Fibroblast of skin of abdomen (primary cell): ENCODE measurements at places on chromosomes 3 and 15.

DNA sequence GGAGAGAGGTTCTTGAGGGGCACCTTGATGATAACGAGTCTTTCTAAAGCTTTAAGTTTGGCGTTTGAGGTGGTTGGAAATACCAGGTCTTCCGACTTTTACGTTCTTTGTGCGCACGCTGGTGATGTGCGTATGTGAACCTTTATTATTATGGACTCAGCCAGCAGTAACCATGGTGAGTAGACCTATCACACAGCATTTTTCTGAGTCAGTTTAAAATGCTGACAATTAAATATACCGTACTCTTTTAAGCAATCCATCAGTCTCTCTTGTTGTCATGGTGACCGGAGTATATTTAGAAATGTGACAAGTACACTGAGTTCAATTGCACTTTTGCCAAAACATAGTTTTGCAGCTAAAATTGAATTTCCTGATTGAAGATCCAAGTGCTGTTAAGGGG lies 172.2 kb downstream of the LPP start:
- DNase-seq: no peak

DNA sequence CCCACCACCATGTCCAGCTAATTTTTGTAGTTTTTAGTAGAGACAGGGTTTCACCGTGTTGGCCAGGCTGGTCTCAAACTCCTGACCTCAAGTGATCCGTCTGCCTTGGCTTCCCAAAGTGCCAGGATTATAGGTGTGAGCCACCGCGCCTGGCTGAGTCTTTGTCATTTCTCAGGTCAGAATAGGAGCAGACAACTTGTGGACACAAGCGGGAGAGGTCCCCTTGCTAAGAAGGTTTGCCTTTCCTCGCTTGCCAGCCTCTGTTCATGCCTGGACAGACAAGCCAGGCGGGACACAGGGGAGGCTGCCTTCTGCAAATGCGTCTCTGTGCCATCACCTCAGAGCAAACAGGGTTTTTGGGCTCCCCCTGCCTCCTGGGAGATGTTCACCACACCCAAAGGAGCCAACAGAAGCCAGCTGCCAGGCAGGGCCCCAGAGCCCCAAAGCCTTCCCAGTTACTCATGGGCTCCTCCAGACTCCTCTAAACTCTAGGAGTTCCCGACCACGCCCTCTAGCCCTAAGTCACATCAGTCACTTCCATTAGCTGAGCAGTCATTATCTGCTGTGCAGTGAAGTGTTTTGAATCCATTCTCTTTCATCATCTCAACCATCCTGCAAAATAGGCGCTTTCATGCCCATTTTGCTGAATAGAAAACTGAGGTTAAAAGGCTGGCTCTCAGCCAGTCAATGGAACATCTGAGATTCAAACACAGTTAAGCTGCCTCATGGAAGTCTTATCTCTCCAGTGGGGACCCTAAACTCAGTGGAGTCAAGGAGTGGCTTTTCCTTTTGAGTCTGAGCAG lies 245.0 kb downstream of the UACA start:
- no peak for DNase-seq

DNA sequence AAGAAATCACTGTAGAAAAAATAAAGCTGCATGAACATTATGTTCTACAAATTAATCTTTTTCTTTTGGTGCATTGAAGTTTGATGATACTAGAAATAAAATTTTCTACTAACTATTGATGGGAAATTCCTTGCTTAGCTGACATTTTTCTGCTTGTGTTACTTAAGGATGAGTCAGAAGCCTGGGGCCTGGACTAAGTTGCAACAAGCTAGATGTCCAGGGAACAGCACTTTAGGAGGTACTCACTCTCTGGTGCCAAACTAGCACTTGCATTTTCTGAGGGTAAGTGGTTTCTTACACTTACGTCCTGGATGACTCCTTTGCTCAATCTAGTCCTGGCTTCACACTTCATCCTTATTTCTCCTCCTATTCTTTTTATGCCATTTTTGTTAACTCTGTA lies 945.1 kb downstream of the IGSF11 start:
- DNase-seq: peak; percentile 3

DNA sequence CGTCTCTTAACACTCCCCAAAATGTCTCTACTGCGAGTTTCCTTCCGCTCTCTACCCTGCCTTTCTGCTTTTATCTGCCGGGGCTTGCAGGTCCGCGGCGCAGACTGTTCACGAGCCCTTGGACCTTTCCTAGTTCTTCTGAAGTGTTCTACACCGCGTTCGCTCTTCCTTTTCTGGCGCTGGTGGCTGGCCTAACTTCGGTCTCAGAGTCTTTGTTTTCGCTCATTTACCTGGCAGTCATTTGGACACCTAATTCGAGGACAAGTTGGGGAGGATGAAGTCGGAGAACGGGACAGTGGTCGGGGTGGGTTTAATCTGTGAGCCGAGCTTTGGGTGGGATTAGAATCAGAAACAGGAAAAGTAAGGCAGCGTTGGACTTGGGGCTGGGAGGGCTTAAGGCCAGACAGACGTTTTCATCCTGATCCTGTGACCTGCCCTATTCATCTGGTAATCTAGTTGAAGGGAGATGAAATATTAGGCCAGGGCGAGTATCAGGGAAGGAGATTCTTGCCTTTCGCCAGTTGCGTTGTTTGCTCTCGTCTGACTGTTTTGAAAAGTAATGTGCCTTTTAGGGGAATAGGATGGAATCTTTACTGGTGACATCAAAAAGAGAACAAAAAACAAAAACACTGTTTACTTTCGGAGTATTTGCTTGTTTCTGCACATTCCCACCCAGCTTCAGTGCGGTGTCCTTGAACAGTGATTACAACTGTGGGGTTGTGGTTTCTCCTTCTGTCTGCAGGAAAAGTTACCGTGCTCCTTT lies 1.8 kb downstream of the DIPK2A start:
- DNase-seq: peak; percentile 83

DNA sequence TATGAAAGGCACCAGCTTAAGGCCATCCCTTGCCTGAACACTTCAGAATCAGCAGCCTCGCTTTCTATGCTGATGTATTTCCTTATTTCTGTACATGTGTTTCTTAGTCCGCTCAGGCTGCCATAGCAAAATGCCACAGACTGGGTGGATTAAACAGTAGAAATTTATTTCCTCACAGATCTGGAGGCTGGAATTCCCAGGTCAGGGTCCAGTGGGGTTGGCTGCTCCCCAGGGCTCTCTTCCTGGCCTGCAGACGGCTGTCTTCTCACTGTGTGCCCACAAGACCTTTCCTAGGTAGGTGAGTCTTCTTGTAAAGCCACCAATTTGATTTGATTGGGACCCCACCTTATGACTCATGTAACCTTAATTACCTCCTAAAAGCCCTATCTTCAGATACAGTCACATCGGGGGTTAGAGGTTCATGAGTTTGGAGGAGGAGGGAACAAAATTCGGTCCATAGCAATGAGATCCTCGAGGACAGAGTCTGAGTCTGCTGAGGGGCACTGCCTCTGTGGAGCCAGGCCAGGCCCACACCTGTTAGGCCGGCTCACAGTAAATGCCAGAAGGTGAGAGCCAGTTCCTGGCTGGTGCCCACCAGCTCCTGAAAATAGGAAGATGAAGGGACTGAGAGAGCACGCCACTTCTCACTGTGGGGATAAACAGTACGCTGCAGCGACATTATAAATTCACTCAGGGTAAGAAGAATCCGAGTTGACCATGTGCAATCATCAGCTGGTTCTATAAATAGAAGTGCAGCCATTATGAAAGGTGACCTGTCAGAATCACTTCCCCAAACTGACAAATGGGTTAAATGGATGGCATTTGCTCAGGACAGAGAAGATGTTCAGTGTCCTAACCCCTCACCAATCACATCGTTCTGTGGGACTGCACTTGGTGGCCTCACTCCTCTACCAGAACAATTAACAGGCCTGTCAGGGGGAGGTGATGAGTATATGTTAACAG lies 41.1 kb downstream of the CTXND1 start:
- DNase-seq: no peak

GRCh38 chr15:77352887-77353286 lies 67.0 kb downstream of the PEAK1 start:
- DNase-seq: no peak

- DNase-seq: no peak
Measured at GRCh38 chr15:63565536-63566186, 31.5 kb upstream of the FBXL22 start.

DNA sequence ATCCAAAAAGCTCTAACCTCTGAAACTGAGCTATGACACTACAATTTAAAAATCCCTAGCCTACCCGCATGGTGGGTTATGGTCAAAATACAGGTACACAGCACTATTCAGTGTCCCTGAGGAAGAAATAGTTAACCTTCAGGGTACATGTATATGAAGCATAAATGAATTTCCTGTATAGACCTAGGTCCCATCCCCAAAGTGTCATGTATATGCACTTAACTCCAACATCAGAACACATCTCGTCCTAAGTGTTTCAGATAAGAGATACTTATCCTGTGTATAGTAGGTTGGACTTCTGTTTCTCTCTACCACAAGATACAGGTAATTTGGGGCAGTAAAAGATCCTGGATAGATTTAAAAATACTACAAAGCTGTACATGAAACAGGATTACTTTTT lies 6.4 kb downstream of the RPL14 start:
- no peak for DNase-seq
